ENCODE measurements at places on chromosomes 5 and 9.

GRCh38 chr9:133224762-133225161 lies 15.7 kb upstream of the OBP2B start:
- DNase-seq: no peak

DNA sequence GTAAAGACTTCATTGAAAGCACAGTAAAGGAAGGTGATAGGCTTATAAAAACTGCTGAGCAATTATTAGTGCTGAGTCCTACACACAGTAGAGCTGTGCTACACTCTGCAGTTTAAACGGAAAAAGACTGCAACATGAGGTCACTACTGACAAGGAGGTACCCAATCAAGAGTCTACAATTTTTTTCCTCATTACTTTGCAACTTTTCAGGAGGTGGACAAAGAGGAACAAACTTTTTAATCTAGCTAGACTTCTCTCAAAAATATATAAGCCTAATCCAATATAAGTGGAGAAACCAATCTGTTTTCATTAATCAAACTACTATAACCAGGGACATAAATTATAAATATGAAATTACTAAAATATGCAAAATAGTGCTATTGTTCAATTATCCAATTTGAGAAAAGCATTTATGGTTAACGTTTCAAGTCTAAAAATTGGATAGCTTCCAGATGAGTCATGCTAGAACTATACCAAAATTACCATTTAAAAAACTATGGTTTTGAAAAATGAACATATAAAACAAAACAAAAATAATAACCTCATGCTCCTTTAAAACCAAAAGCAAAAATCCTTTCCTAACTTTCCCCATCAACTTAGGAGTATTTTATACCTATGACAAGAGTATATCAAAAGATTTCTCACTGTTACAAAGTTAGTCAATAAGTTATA lies 37.7 kb downstream of the FAM13B start:
- no peak for DNase-seq

- DNase-seq: peak; percentile 92
Observed at GRCh38 chr9:104093647-104094533, at the start of gene SMC2. Gene SMC2 (plus strand): TSS chr9:104094309. CDS start chr9:104095385, 1,076 bp downstream.

DNA sequence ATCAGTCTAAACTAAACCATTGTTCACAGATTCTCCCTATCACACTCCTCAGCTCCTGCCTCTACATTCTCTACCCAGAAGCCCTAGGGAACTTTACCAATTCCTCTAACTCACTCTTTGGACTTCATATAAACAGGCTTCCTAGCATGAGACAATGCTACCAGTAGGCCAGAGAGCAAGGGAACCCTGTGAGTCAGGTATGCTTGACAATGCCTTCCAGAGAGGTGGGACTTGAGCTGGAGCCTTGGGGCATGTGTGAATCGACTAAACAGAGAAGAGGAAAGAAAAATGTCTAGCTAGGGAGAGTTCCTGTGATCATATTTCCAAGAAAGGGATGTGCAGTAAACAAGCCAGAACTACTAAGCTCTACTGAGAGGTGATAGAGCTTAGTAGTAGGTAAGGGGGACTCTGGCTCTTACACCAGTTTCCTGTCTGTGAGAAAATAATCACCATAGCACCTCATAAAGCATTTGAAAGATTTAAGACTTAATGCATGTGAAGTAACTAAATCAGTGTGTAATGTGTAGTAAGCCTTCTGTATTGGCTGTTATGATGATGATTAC lies 6.4 kb upstream of the RFK start:
- no peak for DNase-seq

DNA sequence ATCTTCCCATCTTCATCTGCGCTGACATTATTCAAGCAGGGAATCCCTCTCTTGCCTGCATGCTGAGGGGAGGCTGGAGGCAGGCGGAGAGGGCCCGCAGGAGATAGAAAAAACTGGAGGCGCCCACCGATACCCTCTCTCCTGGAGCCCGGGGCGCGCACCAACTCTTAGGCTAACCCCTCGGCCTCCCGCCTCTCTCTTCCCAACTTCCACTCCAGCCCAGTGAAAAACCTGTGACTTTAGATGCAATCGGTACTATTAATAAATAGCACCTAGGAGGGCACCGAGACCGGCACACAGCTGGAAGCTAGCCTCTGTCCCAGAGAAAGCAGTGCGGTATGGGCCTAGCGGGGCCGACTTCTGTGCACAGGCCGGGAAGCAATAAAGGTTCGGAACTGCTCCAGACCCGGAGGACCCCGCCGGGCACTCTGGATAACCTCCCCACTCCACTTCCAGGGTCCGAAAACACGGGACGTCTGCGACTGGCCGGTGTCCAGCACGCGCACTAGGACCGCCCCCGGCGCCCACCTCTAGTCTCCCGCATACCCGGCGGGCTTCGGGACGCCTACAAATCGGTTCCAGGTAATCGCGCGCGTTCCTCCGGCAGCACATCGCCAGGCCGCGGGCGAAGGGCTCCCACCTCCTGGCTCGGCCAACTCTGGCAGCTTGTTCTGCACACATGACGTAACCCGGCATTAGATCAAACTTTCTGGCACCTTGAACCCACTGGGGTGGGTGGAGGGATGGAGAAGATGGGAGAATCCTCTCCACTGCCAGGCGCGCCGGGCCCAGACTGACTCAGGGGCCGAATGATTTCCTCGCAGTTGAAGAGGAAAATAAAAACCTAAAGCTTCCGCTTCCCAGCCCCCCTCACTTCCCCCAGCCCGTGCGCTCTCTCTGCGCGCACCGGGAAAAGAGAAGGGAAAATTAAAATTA lies 1.4 kb downstream of the EFNA5 start:
- DNase-seq: peak; percentile 72

DNA sequence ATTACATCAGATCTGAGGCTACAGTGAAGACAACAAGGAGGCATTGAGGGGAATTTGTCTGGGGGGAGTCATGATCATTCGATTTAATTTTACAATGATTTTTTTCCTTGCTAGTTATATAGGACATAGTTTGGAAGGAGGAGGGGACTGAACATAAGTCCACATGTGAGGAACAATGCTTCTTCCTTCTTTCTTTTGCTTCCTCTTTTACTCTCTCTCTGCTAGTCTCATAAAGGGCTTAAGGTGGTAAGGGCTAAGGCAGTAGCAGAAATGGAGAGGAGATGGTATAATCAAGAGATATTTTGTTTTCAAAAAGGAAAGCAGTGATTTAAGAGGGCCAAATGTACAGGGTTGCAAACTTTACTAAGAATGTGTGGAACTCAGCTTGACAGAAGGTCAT lies 64.3 kb downstream of the GRIN3A start:
- DNase-seq: no peak

All from nephron progenitor cell (in vitro differentiated cells).